ENCODE measurements at places on chromosomes 12 and 14. TPM values are rescaled to one million over a fixed set of nuclear protein-coding genes. Genes with fewer than 3 reads are reported as not detected.

ADSS1 gene
- total RNA-seq: 6.2 TPM

KLRD1 gene
- total RNA-seq: 0.83 TPM

PIP4P1 gene
- 23.9 TPM for total RNA-seq

FBXO34 gene
- 16.2 TPM for total RNA-seq

DNA sequence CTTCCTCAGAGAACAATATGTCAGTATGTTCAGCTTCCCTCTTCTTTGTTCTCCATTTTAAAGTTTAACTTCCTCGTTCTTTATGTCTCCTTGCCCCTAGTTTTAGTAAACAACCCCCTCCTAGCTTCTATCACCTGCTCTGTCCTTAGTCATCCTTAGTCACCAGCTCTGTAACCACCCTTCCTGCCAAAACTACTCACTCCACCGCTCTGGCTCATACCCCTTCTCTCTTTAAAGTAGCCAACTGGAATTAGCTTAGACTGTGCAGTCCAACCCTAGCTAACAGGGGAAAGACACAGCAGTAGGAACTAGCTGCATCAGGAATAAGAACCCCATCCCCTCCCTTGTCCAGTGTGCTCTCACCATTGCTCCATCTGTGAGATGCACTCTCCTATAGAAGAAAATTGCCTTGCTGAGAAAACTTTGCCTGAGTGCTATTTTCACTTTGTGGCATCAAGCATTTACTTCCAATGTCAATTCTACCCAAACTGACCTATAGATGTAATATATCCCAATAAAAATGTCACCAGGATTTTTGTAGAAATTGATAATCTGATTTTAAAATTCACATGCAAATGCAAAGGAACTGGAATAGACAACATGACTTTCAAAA, 603.2 kb downstream of the C12orf50 start:
- H3K4me1 ChIP-seq: no peaks in the 10 kb centered on the region
- H3K36me3 ChIP-seq: no peaks in the 10 kb centered on the region
- no peak overlapping the region for H3K27ac ChIP-seq

GRCh38 chr12:104657726-104658484, 201.2 kb downstream of the CHST11 start:
- DNase-seq: no peak
- no peaks in the 10 kb centered on the region for H3K4me1 ChIP-seq
- H3K36me3 ChIP-seq: no peaks in the 10 kb centered on the region
- no peak overlapping the region for H3K27ac ChIP-seq
- no peaks in the 10 kb centered on the region for H3K27me3 ChIP-seq
- H3K4me3 ChIP-seq: no peak overlapping the region

DNA sequence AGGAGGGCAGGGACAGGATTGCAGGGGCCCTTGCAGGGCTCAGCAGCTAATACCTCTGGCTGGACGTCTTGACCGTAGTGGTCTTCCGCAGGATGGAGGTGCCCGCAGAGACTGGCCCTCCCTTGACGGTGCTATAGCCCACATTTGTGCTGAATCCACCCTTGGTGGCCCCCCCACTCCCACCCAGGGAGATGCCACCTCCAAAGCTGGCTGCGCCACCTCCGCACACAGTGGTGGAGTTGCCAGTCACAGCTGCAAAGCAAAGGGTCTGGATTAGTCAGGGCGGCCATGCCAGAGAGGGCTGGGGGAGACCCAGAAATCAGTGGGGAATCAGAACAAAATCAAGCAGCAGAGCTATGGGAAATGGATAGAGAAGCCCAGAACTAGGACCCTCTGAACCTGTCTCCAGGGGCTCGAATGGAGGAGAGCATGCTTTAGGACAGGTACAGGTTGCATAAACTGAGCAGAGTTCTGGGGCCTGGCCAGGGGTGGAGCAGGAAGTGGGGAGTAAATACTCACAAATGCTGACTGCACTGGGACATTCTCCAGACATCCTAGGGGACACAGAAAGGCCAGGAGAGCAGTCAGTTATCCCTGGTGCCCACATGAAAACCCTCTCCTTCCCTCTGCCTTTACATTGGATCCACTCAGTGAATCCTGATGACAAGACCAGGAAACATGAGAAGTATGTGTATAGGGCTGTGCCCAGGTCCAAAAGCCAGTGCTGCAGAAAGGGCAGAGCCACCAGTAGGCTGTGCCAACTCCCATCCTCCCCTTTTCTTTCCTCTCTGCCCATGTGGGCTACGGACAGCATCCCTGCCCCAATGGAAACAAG, 8.1 kb upstream of the KRT4 start:
- no peak overlapping the region for H3K4me3 ChIP-seq
- no peaks in the 10 kb centered on the region for H3K36me3 ChIP-seq
- H3K27ac ChIP-seq: no peak overlapping the region
- peaks cover 8% of the 10 kb centered on the region for H3K4me1 ChIP-seq
- H3K27me3 ChIP-seq: no peaks in the 10 kb centered on the region

GRCh38 chr14:101024686-101025085, 121.2 kb upstream of the RTL1 start:
- H3K4me3 ChIP-seq: no peak overlapping the region
- H3K27ac ChIP-seq: no peak overlapping the region
- H3K27me3 ChIP-seq: no peaks in the 10 kb centered on the region
- H3K4me1 ChIP-seq: no peaks in the 10 kb centered on the region

DNA sequence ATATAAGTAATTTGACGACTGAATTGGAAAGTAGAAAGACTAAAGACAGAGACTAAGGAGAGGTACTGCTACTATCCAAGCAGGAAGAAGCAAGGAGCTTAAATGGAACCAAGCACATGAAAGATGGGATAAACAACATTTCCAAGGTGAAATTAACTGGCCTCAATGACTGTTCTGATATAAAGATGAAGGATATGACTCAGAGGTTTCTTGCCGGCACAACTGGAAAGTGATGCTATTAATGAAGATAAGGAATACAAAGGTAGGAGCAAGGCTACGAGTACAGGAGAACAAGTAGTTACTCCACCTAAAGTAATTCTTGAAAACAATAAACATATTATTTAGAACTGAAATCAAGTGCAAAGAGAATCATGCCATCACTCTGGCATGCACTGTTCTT, 6.4 kb downstream of the SNX6 start:
- no peaks in the 10 kb centered on the region for H3K27me3 ChIP-seq
- no peak for DNase-seq
- no peak overlapping the region for H3K27ac ChIP-seq
- H3K4me1 ChIP-seq: peaks cover 65% of the 10 kb centered on the region
- no peak overlapping the region for H3K4me3 ChIP-seq
- H3K36me3 ChIP-seq: peaks cover 22% of the 10 kb centered on the region

DNA sequence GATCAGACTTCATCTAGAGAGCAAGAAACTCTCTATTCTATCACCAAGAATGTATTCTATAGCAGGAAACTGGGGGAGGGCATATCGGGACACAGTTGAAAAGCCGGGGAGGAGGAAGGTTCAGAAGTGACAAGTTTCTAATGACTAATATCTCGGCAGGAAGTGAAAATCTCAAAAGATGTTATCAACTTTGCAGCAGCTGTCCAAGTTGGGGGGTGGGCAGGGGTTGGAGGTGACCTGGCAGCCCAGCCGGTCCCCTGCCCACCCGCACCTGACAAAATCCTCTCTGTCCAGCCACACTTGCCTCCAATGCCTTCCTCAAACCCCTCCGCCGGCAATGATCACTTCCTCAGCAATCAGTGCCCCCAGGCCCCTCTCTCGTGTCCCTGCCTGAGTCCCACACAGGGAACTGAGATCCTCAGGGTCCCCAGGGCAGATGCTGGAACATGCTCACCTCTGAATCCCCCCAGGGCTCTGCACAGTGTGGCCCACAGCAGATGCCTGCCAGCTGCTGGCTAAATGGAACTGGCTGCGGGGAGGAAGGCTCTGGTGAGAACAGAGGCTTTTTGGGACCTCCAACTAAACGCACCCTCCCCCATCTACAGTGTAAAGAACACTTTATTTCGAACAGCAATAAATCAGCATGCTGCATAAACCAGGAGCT, 43.9 kb downstream of the CCDC88C start:
- DNase-seq: no peak
- H3K27me3 ChIP-seq: peaks cover 12% of the 10 kb centered on the region
- no peak overlapping the region for H3K27ac ChIP-seq
- H3K4me1 ChIP-seq: peaks cover 42% of the 10 kb centered on the region
- H3K4me3 ChIP-seq: no peak overlapping the region
